ENCODE measurements at places on chromosomes 7 and 10.

DNA sequence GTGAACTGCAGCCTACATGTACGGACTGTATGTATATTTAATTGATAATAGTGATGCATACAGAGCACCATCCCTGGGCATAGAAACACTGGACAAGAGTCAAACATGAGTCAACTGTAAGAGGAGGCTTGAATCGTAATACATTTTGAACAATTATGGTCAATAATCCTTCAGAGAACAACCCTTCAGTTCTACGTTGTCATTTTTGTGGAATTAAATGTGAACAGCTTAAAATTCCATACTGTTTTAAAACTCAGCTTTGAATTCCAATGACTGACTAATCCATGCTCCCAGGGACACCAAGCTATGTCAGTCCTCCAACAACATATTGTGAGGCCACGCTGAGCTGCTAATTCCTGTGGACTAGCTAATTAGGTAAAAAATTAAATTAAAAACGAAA lies 41.5 kb upstream of the KMT2E start:
- DNase-seq: no peak

GRCh38 chr7:44066494-44067063 lies 1.2 kb upstream of the PGAM2 start:
- no peak for DNase-seq

DNA sequence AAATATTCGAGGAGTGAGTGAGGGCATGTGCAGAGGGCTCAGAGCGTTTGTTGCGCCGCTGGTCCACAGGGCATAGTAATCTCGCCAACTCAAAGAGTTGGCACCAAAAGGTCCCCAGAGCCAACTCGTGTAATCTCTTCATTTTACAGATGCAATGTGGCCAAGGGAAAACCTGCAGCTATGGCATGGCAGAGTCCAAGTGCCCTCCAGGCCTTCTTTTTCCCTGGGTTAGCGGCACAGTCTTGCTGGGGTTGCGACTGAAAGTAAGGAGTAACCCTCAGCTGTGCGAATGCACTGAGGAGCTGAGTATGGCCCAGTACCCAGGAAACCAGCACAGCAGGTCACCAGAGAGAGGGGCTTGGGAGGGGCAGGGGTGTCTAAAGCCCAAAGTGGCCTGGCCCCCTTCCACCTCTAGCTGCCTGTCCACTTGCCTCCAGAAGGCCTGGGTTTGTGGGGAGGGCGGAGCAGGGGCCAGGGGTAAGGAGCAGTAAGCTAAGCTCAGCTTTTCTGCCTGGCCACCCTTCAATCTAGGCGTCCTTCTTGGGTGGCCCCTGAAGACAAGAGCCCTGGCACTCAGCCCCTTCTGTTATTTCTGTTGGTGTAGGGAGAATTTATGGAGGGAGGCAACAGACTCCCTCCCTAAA lies 3.3 kb upstream of the GAD2 start:
- no peak for DNase-seq

GRCh38 chr7:42162560-42163325 lies 74.3 kb downstream of the GLI3 start:
- no peak for DNase-seq

- no peak for DNase-seq
These were observed 139.3 kb upstream of the COBL start for GRCh38 chr7:51455948-51456347.

DNA sequence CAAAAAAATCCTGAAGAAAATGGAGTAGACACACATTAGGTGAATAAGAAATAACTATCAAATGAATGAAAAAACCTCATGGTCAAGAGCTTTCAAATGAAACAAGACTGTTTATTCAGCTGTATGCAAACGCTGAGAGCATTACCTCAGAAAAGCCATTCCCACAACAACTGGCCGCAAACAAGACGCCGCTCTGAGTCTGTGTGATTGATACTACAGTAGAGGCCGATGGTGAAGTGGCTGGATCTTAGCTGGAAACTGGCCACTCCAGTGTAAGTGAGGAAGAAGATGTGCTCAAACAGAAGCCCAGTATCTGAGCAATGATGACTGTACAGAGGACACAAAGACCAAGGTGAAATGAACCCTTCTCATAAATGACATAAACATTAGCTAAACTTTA lies 252.4 kb upstream of the GHITM start:
- no peak for DNase-seq

DNA sequence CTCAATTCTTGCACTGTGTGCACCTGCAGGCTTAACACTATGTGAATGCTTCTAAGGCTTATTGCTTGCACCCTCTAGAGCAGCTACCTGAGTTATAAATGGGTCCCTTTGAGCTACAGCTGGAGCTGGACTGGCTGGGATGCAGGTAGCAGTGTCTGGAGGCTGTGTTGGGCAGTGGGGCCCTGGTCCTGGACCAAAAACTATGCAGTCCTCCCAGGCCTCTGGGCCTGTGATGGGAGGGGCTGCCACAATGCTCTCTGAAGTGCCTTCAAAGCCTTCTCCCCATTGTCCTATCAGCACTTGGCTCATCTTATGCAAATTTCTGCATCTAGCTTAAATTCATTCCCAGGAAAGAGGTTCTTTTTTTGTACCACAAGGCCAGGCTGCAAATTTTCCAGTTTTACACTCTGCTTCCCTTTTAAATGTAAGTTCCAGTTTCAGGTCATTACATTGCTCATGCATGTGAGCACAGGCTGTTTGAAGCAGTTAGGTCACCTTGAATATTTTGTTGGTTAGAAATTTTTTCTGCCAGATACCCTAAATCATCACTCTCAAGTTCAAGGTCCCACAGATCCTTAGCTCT lies 26.0 kb downstream of the KBTBD2 start:
- DNase-seq: no peak

GRCh38 chr7:111958896-111959295 lies 247.3 kb downstream of the DOCK4 start:
- DNase-seq: no peak

- no peak for DNase-seq
These were observed 97.2 kb upstream of the BTBD16 start for GRCh38 chr10:122173766-122174435.

DNA sequence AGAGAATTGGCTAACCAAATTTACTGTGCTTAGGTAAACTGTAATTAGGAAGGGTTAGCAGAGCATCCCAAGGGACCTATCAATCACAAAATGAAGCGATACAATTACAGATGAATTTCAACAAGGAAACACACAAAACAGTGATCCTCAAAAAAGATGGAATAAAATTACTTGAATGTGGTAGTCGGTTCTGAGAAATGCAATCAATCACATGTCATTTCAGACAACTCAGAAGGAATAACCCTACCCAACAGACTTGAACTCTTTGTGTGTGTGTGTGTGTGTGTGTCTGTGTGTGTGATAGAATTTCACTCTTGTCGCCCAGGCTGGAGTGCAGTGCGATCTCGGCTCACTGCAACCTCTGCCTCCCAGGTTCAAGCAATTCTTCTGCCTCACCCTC lies 43.5 kb downstream of the ST8SIA6 start:
- DNase-seq: no peak

- no peak for DNase-seq
These were observed 150.4 kb downstream of the PPP1R3A start for GRCh38 chr7:113768387-113768786.

DNA sequence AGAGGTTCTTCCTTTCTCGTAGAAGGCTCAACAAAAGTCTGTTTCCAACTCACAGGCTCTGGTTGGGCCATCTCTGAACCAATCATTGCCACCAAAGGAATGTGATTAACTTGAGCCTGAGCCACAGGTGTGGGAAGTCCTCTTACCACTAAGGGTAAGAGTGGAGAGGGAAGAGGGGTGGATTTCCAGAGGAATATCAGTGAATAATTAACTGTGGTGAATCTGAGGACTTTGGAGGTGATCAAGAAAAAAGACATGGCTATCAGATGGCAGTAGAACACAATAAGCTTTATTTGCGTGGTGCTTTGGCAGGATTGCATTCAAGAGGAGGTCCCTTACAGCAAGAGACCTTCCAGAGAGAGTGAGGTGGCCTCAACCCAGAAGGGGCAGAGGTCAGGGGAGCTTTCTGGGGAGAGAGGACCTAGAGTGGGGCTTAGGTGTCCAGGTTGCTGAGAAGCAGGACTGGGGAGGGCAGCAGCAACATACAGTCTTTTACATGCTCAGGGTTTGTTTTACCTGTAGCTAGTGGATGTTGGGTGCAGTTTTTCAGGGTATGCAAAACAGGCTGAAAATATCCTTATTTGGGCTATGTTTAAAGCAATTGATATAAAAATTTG lies 61.4 kb downstream of the BBS9 start:
- no peak for DNase-seq

Data from activated CD4-positive, alpha-beta T cell treated with anti-CD3 and anti-CD28 coated beads, Interleukin-2, amount 50 U/mL, for 4 hours (primary cell).